ENCODE measurements at places on chromosomes 16 and 17. TPM values are rescaled to one million over a fixed set of nuclear protein-coding genes. Genes with fewer than 3 reads are reported as not detected.
A peak's percentile ranks its signal among the peaks of the same experiment; 100 is the strongest.

DNA sequence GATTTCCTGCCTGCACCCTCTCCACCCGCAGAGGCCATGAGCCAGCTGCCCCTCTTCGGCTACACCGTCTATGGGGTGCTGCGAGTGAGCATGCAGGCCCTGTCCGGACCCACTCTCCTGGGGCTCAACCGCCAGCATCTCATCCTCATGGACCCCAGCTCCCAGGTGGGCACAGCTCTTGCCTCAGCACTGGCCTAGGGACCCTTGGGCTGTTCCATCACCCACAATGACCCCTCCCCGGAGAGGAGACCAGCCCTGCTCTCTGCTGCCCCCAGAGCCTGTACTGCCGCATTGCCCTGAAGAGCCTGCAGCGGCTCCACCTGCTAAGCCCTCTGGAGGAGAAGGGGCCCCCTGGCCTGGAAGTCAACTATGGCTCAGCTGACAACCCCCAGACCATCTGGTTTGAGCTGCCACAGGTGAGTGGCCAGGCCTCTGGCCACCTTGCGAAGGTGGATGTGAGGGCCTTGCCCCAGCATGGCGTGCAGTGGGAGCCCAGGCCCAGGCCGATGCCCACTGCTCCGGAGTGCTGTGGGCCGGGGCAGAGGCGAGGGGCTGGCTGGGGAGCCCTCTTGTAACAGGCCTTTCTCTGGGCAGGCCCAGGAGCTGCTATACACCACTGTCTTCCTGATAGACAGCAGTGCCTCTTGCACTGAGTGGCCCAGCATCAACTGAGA, 7.3 kb upstream of the SMIM5 start:
- H3K4me3 ChIP-seq = no peak overlapping the region
- H3K4me1 ChIP-seq = no peaks in the 10 kb centered on the region
- DNase-seq = peak; percentile 91

GRCh38 chr17:44647736-44648135, 8.5 kb upstream of the MEIOC start:
- no peak overlapping the region for H3K27ac ChIP-seq
- H3K27me3 ChIP-seq = peaks cover 3% of the 10 kb centered on the region
- DNase-seq = no peak
- no peaks in the 10 kb centered on the region for H3K36me3 ChIP-seq

DNA sequence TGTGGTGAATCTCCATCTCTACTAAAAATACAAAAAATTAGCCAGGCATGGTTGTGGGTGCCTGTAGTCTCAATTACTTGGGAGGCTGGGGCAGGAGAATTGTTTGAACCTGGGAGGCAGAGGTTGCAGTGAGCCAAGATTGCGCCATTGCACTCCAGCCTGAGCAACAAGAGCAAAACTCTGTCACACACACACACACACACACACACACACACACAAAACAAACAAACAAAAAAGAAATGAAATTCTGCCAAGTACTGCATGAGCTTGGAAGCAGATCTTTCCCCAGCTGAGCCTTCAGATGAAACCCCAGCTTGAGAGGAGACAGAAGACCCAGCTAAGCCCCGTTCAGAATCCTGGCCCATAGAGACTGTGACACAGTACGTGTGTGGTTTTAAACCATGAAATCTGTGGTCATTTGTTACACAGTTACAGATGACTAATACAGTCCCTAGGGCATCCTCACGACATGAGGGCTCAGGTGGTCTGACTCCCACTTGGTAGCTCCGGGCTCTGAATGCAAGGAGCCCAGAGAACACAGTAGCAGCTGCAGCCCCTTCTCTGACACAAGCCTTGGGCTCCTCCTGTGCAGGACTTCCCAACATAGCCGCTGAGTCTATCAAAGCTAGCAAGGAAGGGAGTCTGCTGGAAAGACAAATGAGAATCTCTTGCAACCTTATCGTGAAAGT, 132.8 kb downstream of the SEC14L1 start:
- DNase-seq = no peak
- no peak overlapping the region for H3K4me3 ChIP-seq
- H3K4me1 ChIP-seq = no peaks in the 10 kb centered on the region
- no peak overlapping the region for H3K27ac ChIP-seq
- H3K36me3 ChIP-seq = no peaks in the 10 kb centered on the region
- no peaks in the 10 kb centered on the region for H3K27me3 ChIP-seq

DNA sequence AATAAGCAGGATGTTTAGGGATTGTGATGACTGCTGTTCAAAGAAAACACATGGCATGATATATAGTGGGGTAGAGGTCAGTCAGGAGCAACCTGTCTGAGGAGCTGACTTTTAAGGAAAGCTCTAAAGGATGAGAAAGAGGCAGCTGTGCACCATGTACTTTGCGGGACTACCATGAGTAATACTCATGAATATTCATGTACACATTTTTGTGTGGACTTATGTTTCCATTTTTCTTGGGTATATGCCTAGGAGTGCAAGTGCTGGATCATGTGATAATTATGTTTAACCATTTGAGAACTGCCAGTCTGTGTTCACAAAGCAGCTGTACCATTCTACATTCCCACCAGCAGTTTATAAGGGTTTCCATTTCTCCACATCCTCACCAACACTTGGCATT, 35.8 kb downstream of the BEAN1 start:
- H3K4me3 ChIP-seq = no peak overlapping the region
- no peaks in the 10 kb centered on the region for H3K36me3 ChIP-seq
- DNase-seq = no peak
- H3K27me3 ChIP-seq = no peaks in the 10 kb centered on the region
- H3K4me1 ChIP-seq = peaks cover 10% of the 10 kb centered on the region
- no peak overlapping the region for H3K27ac ChIP-seq

SEPTIN1 gene
- polyA plus RNA-seq = 3.9 TPM
